ENCODE measurements at places on chromosomes 7 and 10.
A peak's percentile ranks its signal among the peaks of the same experiment; 100 is the strongest.

- DNase-seq, result peak; percentile 66
These were observed 42.5 kb upstream of the LCOR start for GRCh38 chr10:96789571-96790108.

GRCh38 chr10:79418886-79419595 is 26.4 kb downstream of the ZCCHC24 start:
- no peak for DNase-seq

GRCh38 chr10:80633910-80634309 is 96.2 kb downstream of the SH2D4B start:
- DNase-seq, result no peak

- DNase-seq, result no peak
These were observed 44.4 kb upstream of the KLF6 start for GRCh38 chr10:3829156-3830050.

DNA sequence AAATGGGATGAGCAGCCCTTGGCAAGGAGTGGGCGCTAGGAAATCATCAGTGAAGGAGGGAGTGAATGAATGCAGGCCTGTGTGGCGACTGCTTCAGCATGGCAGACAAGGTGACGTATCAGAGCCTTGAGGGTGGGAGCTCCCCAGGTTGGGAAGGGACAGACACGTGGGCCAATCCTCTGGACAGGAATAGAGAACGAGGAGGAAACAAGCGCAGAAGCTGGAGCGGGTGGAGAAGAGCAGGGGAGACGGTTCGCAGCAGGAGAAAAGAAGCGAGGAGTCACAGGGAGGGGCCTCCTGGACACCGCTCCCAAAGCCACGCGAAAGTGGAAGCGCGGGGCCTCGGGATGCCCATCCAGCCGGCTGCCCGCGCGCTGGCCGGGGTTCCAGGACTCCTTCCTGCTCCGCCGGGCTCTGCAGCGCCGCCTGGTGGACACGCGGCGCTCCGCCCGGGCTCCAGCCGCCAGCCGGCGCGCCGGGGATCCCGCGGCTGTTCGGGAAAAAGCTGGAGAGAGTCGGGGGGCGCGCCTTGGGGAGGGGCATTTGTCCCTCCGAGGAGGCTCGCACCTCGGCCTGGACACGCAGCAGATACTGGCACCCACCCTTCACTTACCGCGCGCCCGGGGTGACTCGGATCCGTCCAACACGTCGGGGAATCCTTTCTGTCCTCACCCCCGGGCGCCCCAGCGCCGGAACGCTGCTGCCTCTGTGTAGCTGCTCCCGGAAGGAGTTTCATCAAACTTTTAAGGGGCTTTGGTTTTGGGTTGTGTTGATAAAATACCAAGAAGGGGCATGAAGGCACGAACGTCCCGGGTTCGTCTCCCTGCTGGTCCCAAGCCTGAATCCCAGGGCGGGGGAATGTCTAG is 6.3 kb downstream of the ZNF503 start:
- no peak for DNase-seq

GRCh38 chr7:117780832-117781231 is 92.4 kb downstream of the CTTNBP2 start:
- no peak for DNase-seq

- no peak for DNase-seq
These were observed 836.1 kb upstream of the KCND2 start for GRCh38 chr7:119436882-119437281.

GRCh38 chr7:14507617-14508016 is 394.9 kb downstream of the DGKB start:
- DNase-seq, result no peak

- DNase-seq, result no peak
These were observed 94.0 kb downstream of the MBL2 start for GRCh38 chr10:52678611-52679010.

DNA sequence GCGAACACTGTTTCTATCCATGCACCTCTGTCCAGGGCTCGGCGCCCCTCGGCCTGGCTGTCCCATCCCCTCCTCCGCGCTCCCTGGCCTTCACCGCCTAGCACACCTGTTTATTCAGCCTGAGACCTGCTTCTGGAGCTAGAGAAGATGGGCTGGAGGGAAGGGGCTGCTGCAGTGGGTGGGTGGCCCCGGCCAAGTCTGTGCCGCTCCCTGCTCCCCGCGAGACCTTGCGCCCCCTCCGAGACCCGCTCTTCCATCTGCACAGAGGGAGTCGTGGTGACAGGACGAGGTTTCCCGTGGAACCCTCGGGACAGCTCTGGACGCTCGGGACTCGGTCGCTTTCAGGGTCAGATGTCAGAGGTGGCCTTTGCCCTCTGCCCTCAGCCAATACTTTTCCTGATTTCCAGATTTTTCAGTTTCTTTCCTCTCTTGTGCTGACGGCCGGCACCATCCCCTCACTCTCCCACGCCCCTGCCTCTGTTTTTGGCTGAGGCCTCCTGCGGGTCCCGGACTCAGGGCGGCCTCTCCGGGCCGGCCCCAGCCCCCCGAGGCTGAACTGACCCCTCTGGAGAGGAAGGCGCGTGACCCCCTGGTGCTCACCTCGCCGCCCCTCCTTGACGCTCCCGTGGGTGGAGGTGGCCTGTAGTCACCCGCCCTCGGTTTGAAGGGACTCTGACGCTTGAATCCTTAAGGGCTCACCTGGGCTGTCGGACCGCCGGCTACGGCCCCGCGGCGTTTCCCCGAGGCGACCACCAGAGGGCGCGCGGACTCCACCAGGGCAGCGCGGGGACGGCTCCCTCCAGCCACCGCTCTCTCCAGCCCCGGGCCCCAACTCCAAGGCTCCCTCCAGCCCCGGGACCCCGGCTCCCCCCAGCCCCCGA is 15.6 kb downstream of the SHH start:
- no peak for DNase-seq

GRCh38 chr7:102472126-102473041 is 6.3 kb downstream of the POLR2J start:
- DNase-seq, result no peak

- no peak for DNase-seq
These were observed 18.2 kb downstream of the SFTPD start for GRCh38 chr10:79930751-79931150.

DNA sequence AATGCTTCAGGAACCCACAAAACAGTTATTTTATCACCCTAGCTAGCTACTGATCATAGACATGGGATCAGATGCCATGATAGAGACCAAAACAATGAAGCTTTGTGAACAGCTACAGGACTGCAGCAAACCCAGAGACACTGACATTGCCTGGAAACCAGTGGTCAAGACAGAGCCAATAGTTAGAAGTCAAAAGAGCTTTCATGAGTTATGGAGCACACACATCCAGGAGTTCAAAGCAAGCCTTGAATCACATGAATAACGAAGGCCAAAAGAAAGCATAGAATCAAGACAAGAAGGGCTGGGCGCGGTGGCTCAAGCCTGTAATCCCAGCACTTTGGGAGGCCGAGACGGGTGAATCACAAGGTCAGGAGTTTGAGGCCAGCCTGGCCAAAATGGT is 34.5 kb upstream of the GSAP start:
- DNase-seq, result no peak

GRCh38 chr10:103712898-103713498 is 142.4 kb downstream of the SH3PXD2A start:
- peak; percentile 70 for DNase-seq

GRCh38 chr10:14736600-14737081 is 38.1 kb downstream of the FAM107B start:
- no peak for DNase-seq

DNA sequence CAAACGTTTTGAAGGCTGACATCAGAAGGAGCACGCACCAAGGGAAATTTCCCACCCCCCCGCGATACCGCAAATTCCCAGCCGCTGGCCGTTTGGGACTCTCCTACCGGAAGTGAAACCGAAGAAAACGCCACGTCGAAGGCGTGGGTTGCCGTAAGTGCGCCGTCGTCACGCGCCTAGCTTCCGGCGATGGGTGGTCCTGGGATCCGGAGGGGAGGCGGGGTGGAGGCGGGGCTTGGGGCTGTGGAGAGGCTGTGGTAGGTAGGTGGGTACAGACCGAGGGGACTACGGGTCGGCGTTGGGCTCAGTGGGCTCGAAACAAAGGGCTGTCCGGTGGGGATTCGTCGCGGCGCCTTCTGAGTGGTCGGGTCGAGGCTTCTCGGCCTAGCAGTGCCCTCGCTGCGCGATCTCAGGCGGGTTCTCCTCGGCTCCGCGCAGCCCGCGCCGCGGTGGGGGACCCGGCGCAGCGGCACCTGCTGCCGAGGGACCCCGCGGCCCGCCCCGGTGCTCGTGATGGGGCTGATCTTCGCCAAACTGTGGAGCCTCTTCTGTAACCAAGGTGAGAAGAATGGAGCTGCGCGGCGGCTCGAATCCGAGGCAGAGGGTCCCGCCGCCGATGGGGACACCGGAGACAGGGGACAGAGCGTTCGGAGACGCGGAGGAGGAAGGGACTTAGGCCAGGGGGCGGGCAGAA is at the start of gene ARL5B:
ARL5B (plus strand) TSS at position 307 of the 694 bp plus-strand sequence; CDS start at position 514, 207 bp downstream.
- peak; percentile 90 for DNase-seq

DNA sequence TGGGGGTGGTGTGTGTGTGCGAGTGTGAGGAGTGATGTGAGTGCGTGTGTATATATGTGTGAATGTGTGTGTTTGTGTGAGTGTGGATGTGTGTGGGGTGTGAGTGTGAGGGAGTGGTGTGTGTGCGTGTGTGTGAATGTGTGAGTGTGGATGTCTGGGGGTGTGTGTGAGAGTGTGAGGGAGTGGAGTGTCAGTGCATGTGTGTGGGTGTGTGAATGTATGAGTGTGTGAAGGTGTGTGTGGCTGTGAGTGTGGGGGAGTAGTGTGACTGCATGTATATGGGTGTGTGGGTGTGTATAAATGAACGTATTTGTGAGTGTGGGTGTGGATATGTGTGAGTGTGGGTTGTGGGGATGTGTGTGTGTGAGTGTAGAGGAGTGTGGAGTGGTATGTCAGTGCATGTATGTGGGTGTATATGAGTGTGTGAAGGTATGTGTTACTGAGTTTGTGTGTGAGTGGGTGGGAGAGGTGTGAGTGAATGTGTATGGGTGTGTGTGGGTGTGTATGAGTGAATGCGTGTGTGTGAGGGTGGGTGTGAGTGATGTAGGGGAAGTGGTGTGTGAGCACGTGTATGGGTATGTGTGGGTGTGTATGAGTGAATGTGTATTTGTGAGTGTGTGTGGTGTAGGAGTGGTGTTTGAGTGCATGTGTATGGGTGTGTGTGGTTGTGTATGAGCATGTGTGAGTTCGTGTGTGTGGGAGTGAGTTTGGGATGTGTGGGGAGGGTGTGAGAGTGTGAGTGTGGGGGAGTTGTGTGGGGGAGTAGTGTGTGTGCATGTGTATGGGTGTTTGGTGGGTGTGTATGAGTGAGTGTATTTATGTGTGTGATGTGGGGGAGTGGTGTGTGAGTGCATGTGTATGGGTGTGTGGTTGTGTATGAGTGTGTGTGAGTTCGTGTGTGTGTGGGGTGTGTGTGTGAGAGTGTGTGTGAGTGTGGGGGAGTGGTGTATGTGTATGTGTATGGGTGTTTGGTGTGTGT is 28.5 kb upstream of the NUB1 start:
- no peak for DNase-seq

DNA sequence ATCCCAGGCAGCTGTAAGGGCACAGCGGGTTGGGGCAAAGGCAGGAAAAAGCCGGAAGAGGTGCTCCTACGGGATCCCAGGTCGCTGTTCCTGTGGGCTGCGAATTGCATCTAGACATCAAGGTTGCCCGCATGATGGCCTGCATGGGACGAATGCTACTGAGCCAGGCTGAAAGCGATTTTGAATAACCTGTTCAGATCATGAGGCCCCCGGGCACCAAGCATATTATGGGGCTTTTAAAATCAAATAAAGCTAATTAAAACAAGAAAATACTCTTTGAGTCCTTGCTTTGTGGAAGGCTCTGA is 37.1 kb downstream of the CAMK2B start:
- no peak for DNase-seq

DNA sequence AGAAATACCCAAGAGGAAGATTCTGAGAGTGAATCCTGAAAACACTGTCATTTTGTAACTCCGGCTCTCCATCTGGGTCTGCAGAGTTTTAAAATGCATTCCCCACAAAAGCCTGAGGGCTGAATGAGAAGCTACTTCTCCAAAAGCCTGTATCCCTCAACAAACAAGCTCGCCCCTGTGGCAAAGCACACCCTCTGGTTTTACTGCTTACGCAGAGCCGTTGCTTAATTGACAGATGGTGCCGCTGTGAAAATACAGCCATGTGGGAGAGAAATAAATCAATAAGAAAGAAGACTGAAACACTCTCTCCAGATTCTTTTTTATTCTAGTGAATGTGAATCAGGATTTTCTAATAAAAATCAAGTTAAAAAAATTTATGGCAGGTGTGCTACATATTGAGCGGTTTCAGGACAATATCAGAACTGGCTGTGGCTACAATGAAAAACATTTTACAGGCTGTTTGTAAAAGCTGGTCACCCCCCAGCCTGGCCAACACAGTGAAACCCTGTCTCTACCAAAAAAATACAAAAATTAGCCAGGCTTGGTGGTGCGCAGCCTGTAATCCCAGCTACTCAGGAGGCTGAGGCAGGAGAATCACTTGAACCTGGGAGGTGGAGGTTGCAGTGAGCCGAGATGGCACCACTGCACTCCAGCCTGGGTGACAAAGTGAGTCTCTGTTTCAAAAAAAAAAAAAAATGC is 32.5 kb downstream of the C7orf33 start:
- DNase-seq, result no peak

DNA sequence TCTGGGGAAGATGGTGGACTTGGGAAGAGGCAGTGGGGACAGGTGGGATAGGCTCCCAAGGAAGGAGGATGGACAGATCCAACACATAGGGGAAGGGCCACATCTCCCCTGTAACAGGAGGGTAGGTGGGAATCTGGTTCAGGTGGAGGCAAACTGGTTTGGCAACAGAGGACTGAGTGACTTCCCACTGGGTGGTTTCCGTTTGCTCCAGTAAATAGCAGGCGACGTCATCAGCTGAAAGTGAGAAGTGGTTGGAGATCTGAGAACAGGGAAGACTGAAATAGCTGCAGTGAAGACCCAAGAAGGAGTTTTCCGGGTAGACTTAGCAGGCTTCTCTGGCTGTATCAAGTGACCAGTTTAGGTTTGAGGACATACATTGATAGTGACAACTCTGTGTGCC is 504.4 kb downstream of the GALNT17 start:
- DNase-seq, result peak; percentile 22

GRCh38 chr10:72234560-72235095 is 18.6 kb upstream of the ASCC1 start:
- no peak for DNase-seq

DNA sequence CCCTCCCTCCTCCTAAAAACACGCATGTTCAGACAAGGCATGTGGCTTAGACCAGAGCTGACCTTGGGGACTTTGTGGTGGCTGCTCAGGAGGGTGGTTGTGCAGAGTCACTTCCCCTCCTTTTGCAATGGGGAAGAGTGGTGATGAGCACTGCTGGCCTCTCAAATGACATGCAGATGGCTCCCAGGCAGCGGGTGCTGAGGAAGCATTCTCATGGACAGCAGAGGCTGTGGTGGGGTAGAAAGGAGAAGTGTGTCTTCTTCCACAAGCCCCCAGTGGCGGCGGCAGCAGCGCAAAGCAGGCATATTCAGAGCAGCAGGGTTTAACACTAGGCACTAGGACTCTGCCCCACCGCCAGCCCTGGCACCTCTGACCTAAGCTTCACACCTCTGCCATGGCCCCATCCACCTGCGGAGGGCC is 105.9 kb upstream of the ANLN start:
- DNase-seq, result no peak

DNA sequence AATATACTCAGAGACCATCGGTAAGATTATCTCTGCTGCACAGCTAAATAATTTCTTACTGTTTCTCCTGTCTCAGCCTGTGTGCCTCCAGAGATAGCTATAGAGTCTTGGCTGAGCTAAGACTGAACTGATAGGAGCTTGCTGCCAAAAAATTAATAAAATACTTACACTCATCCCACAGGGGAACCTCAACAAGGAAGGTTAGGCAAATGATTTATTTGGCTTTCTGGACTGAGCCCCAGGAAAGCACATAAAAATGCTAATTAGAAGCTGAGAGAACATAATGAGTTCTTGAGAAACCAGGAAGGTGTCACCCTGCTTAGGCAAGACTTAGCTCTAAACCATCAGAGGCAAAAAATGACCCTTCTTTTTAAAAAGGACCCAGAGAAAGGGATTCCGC is 534.5 kb downstream of the TNS3 start:
- no peak for DNase-seq

Data from NCI-H460 (cell line).